Activated B cell treated with CpG ODN at 0.5 μM for 24 hours (primary cell): ENCODE measurements at places on chromosomes 3 and 15. TPM values are rescaled to one million over a fixed set of nuclear protein-coding genes. Genes with fewer than 3 reads are reported as not detected.

DNA sequence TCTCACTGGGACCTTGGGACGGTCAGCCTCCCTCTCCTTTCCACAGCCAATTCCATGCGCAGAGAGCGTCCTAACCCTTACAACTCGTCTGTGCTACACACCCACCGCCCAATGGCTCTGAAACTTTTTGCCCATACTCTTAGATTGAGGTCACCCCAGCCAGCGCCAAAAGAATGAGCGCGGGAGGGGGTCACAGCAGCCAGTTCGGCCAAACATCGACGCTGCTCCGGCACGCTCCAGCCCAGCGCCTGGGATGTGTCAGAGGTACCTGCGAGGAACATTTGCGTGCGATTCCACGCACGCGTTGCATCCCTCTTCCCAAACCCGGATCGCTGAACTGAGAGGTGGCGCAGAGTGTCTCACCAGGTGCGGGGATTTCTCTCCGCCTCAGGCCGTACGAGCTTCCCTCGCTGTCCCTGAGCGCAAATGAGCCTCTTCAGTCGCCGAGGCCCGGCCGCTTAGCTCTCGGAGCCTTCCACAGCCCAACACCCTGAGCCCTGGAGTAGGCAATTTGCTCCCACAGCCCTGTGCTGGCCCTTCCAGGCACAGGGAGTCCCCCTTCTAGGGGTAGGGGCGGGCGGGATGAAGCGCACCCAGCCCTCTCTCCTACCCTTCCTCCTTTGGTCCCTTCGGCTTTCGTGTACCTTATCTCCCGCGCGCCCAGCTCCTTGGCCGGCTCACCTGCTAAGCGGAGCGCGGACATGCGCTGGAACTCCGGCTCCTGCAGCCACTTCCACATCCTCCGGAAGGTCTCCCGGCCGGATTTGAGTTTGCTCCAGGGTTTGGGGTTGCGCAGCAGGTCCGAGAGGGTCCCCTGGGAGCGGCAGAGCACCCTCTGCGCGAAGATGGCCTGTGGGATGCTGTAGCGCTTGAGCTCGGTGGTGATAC lies 1.8 kb downstream of the ONECUT1 start:
- no peak for DNase-seq

DNA sequence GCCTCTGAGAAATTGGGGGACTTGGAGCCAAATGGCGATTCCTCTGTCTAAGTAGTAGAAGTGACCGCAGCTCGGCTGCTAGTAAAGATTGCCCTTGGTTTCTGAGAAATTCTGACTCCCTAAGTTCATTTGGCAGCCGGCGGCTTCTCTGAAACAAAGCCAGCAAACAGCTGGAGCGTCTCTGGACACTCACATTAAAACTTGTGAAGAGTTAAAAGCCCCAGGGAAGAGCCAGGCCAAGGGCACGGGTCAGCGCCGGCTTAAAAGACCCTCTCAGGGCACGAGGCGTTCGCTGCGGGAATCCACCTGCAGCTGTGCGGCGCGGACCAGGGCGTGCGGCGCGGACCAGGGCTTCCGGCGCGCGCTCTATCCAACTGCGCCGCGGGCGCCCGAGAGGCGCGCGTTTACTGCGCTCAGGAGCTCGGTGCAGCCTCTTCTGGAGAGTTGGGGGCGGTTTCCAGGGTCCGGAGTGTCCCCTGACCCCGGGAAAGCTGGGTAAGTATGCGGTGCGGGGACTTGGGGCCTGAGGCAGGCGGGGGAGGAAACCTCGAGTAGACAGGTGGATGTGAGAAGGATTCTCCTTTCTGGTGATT lies at the start of gene COL6A5:
Gene COL6A5, plus strand, starts transcription at position 186 of the 593 bp plus-strand sequence. CDS start 27,967 bp downstream, outside the sequence.
- no peak for DNase-seq

DNA sequence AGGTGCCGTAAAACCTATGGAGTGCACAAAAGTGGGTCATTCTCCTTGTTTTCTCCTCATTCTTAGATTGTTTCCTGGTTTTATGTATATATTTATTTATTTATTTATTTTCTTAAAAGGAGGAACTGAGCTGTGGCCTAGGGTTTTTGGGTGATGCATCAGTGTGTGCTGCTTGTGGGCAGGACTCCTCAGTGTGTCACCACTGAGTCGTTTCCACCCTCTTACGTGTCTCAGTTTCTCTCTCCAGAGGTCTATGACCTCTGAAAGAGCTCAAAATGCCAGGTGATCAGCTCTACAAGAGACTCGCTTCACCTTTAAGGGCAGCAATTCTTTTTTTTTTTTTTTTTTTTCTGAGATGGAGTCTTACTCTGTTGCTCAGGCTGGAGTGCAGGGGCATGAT lies 72.9 kb downstream of the CD200 start:
- DNase-seq = no peak

DNA sequence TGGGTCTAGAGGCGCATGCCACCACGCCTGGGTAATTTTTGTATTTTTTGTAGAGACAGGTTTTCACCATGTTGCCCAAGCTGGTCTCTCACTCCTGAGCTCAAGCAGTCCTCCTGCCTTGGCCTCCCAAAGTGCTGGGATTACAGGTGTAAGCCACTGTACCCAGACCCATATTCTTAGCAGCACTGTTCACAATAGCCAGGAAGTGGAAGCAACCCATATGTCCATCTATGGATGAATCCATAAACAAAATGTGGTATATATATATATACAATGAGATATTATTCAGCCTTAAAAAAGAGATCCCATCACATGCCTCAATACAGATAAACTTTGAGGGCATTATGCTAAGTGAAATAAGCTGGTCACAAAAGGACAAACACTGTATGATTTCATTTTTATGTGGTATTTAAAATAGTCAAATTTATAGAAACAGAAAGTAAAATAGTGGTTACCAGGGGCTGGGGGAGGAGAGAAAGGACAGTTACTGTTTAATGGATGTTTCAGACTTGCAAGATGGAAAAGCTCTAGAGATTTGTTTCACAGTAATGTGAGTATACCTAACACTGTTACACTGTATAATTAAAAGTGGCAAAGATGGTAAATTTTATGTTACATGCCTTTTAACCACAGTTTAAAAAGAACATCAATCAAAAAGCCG lies 35.7 kb upstream of the GRAMD1C start:
- no peak for DNase-seq

Gene FOXB1
- total RNA-seq = not detected in 2 replicates
